ENCODE measurements at places on chromosomes 12 and 14.

DNA sequence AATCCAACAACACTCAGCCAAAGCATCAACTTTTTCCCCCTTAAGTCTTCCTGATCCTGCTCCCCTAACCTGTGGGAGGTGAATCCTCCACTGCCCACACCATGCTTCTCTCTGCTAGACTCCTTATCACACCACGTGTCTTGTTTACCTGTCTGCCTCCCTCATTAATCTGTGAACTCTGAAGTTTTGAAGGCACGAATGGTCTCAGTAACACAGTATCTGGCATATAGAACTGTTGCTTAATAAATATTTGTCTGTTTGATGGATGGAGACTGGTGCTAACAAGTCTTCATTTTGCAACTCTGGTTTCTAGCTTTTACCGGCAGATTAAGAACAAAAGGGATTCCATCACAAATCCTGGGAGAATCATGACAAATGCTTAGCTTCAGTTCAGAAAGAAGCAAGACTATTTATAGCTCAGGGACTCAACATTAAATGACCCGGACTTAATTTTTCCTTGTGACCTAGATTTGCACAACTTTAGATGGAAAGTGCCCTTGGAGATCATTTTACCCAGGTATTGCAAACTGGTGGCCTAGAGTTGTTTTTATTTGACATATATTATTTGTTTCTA lies 267.4 kb downstream of the APAF1 start:
- DNase-seq = no peak

DNA sequence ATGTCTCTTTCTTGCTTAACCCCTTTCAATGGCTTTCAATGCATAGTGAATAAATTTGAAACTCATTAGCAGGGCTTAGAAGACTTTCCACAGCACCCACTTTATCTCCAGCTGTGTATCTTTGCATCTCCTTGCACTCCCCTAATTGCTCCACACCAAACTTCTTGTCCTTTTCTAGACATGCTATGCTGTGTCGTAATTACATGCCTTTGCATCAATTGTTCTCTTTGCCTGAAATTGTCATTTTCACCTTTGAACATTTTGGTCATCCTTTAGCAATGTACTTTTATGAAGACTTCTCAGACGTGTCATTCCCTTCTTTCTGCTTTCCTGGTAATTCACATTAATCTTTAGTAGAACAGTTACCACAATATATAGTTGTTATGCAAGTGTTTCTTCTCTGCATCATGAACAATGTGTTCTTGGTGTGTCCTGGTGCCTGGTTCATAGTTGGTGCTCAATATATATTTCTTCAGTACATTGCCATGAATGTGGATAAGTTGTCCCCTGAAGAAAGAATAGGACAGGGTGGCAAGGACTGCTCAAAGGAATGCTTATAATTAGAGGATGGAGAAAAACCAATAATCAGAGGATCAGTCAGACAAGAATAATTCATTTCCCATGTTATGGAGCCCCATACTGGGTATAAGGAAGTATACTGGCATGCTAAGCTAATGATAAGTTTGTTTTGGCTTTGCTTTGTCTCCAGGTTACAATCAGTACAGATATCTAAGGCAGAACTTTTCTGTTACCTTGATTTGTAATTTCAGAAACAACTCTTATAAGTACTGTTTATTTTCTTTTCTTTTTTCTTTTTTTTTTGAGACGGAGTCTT lies 27.2 kb downstream of the ARF6 start:
- DNase-seq = peak; percentile 32

- no peak for DNase-seq
Measured at GRCh38 chr12:581746-582145, 81.5 kb downstream of the NINJ2 start.

- DNase-seq = peak; percentile 44
Measured at GRCh38 chr14:65169351-65169750, 67.0 kb upstream of the MAX start.

DNA sequence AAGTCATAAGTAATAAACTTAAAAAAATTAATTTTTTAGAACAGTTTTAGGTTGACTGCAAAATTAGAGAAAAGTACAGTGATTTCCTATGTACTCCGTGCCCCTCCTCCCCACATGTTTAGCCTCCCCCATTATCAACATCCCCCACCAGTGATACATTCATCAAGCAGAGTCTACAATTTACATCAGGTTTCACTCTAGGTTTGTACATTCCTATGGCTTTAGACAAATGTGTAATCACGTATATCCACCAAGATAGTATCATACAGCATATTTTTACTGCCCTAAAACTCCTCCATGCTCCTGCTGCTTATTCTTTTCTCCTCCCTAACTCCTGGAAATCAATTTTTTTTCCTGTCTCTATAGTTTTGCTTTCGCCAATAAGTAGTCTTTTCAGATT lies 438.7 kb downstream of the LRFN5 start:
- DNase-seq = no peak

DNA sequence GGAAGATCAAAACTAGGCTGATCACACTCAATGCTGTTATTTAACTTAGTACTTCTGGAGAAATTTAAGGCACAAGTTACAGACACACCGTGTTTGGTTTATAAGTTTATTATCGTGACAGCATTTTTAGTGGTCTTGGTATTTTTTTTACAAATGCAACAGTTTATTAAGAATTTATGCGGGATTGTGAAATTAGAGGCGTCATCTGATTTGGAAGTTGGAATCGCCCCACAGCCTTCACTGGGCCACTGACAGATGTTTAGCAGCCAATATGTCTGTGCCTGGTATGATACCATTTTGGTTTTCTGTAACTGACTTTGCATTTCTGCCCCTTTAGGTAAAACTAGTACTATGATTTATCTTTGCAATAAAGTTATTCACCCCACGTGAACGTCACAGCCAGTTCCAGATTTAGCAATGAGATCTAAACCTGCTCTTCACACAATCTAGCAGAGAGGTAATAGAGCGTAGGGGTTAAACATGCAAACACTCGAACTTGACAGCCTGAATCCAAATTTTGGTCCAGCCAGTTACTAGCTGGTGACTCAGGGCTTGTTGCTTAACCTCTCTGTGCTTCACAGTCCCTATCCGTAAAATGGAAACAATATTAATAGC lies 73.2 kb upstream of the SSTR1 start:
- no peak for DNase-seq

- no peak for DNase-seq
Measured at GRCh38 chr14:88228522-88229236, 94.4 kb downstream of the KCNK10 start.

DNA sequence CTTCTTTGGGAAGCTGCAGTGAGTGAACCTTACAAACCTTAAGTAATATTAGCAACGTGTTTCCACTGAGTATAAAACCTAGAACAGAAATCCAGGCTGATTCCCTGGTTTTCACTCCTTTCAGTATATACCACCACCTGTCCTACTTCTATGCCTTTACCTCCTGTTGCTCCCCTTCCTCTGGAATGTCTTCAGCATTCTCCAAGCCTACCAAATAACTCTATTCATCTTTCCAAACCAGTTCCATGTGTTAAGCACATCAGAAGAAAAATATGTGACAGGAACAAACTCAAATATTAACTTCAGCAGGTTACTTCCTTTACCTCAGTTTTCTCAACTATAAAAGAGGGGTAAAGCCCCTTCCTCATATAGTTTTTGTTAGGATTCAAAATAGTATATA lies 39.8 kb downstream of the LIMA1 start:
- DNase-seq = no peak

- DNase-seq = no peak
Measured at GRCh38 chr12:91680864-91681263, 464.8 kb downstream of the BTG1 start.

DNA sequence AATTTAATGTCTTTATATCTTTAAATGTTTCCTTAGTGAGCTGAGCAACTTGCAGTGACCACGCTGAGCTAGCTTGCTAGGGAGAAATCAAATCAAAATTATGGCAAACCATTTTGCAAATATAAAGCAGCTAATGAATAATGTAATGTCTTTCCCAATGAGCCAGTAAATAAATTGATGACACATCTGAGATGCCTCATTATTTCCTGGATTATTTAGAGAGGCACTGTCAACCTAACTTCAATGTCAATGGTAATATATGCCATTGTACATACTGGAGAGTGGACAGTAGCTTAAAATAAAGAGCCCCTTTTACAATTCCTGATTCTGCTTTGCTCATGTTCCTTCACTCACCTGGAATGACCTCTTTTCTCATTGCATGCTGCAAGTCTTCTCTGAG lies 182.6 kb downstream of the PHLDA1 start:
- no peak for DNase-seq

GRCh38 chr14:40265096-40265495 lies 832.9 kb upstream of the FBXO33 start:
- DNase-seq = no peak

GRCh38 chr14:98754343-98755020 lies 517.5 kb downstream of the BCL11B start:
- DNase-seq = no peak

- DNase-seq = no peak
Measured at GRCh38 chr12:91194500-91194899, 11.9 kb upstream of the DCN start.

- DNase-seq = no peak
Measured at GRCh38 chr12:92866418-92866817, 62.7 kb downstream of the EEA1 start.
